ENCODE measurements at places on chromosomes 7 and 10.

DNA sequence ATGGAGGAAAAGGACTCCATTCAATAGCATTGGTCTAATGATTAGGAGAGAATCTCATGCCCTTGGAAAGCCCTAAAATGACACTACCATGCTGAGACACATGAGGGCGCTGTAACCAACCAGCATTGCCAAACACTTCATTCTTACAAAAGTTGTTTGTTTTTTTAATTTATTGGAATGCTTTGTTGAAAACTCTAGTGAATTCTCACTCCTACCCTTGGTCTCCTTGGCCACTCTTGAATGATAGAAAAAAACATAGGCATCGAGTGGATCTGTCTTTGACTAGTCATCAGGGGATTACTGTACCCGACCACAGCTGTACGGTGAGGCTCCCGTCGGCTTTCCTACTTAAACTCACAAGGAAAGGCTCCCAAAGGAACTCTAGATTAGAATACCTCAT lies 29.3 kb upstream of the ADD3 start:
- no peaks in the 10 kb centered on the region for H3K36me3 ChIP-seq
- no peaks in the 10 kb centered on the region for H3K4me1 ChIP-seq
- no peaks in the 10 kb centered on the region for H3K27me3 ChIP-seq
- DNase-seq = no peak

DNA sequence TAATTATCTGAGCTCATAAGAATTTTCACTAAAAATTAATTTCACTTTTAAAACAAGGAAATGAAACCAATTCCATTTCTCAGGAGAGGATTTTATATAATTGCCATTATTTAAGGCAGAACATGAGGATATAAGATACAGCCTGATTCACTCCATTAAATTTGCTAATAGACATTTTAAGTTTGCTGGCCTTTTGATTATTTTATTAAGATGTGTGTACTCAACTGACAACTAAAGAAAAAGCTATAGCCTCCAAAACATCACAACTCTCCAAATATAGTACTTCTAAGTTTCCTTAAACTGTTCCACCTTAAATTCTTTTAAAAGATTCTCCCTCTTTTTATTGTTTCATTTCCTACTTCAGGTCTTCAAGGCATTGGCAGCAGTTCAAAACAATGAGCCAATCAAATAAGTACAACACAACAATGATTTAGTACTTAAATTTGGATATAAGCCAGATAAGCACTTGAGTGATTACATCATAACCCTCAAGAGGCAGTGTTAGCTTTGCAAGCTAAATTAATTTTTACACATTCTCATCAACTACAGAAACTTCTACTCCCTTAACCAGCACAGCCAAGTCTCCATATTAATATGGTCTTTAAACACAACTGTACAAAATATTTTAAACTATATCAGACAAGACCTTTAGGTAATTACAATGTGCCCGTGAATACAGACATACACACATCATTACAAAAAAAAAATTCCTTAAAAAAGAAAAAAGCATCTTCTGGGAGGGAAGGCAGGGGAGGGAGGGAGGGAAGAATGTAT lies 121.8 kb downstream of the KMT2C start:
- no peak for DNase-seq
- no peaks in the 10 kb centered on the region for H3K27me3 ChIP-seq
- no peak overlapping the region for H3K27ac ChIP-seq
- peak overlapping the region; percentile 0 for H3K4me3 ChIP-seq
- no peaks in the 10 kb centered on the region for H3K36me3 ChIP-seq

GRCh38 chr10:119190353-119190752 lies 11.7 kb upstream of the PRDX3 start:
- no peak overlapping the region for H3K27ac ChIP-seq
- DNase-seq = no peak
- H3K36me3 ChIP-seq = no peaks in the 10 kb centered on the region
- no peaks in the 10 kb centered on the region for H3K27me3 ChIP-seq

- H3K36me3 ChIP-seq = no peaks in the 10 kb centered on the region
- H3K27ac ChIP-seq = no peak overlapping the region
- H3K4me3 ChIP-seq = no peak overlapping the region
- DNase-seq = no peak
- H3K27me3 ChIP-seq = peaks cover 11% of the 10 kb centered on the region
Measured at GRCh38 chr7:30977896-30978564, 14.3 kb downstream of the GHRHR start.

- H3K4me3 ChIP-seq = no peak overlapping the region
- peaks cover 35% of the 10 kb centered on the region for H3K4me1 ChIP-seq
- H3K36me3 ChIP-seq = no peaks in the 10 kb centered on the region
- DNase-seq = no peak
Measured at GRCh38 chr10:72263613-72264241, 10.0 kb upstream of the DDIT4 start.

DNA sequence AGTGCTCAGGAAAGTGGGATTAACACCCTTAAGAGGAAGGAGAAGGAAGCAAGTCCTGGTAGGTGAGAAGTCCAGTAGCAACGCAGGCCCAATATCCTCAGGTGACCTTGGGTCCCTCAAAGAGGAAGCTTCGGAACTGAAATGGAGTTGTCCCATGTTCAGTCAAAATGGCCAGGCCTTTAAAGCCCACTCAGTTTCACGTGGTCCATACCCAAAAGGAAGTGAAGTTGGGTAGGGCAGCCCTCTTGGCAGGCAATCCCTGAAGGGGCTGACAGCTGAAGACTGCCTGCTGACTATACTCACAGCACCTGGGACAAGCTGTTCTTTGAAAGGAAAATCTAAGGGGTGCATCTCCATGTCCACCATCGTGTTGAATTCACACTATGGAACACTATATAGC lies 3.0 kb downstream of the GSAP start:
- no peaks in the 10 kb centered on the region for H3K36me3 ChIP-seq
- H3K27ac ChIP-seq = peak overlapping the region; percentile 84
- DNase-seq = no peak
- H3K4me1 ChIP-seq = peaks cover 72% of the 10 kb centered on the region

DNA sequence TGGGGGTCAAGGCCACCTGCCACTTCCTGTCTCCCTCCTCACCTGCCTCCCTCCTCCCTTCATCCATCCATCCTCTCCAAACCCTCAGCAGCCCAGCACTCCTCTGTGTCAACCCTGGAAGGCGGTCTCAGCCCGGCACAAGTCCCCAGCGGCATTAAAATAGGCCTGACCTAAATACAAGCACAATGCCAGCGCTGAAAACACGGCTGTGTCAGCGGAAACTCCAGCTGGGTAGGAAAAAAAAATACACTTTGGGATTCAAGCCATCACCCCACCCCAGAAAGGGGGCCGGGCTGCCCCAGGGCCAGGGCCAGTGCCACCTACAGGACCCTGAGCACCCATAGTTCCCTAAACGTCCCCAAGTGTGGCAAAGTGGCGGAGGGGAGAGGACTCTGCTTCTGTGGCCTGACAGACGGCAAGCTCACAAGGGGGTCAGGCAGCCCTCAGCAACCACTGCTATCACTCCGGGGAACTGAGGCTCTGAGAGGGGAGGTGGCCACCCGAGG lies 22.7 kb upstream of the GTF2IRD1 start:
- DNase-seq = no peak
- no peaks in the 10 kb centered on the region for H3K36me3 ChIP-seq
- H3K4me1 ChIP-seq = no peaks in the 10 kb centered on the region
- H3K27me3 ChIP-seq = no peaks in the 10 kb centered on the region
- H3K27ac ChIP-seq = no peak overlapping the region
- no peak overlapping the region for H3K4me3 ChIP-seq

GRCh38 chr10:95243318-95243617 lies 47.5 kb downstream of the PDLIM1 start:
- no peaks in the 10 kb centered on the region for H3K27me3 ChIP-seq
- no peak overlapping the region for H3K4me3 ChIP-seq
- DNase-seq = no peak
- no peaks in the 10 kb centered on the region for H3K36me3 ChIP-seq
- H3K4me1 ChIP-seq = peaks cover 4% of the 10 kb centered on the region
- H3K27ac ChIP-seq = no peak overlapping the region

DNA sequence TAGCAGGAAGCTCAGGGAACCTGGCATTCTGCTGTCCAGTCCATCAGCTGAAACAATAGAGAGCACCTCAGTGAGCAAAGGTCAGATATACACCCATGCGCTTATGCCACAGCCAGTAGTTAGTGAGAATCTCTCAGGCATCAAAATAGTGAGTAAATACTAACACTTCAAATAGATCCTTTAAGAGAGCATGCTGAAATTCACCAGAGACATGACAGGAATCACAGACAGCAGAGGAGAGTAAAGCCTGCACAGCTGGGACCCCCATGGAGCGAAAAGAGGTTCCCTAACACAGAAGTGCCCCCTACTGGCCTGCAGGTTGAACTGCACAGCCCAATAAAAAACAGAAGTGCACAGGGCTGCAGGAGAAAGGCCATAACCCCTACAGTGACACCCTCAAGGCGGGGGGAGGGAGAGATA lies 57.6 kb upstream of the ANTXRL start:
- no peak overlapping the region for H3K27ac ChIP-seq
- peaks cover 3% of the 10 kb centered on the region for H3K27me3 ChIP-seq
- no peaks in the 10 kb centered on the region for H3K4me1 ChIP-seq
- H3K4me3 ChIP-seq = no peak overlapping the region
- no peak for DNase-seq
- H3K36me3 ChIP-seq = peaks cover 12% of the 10 kb centered on the region

DNA sequence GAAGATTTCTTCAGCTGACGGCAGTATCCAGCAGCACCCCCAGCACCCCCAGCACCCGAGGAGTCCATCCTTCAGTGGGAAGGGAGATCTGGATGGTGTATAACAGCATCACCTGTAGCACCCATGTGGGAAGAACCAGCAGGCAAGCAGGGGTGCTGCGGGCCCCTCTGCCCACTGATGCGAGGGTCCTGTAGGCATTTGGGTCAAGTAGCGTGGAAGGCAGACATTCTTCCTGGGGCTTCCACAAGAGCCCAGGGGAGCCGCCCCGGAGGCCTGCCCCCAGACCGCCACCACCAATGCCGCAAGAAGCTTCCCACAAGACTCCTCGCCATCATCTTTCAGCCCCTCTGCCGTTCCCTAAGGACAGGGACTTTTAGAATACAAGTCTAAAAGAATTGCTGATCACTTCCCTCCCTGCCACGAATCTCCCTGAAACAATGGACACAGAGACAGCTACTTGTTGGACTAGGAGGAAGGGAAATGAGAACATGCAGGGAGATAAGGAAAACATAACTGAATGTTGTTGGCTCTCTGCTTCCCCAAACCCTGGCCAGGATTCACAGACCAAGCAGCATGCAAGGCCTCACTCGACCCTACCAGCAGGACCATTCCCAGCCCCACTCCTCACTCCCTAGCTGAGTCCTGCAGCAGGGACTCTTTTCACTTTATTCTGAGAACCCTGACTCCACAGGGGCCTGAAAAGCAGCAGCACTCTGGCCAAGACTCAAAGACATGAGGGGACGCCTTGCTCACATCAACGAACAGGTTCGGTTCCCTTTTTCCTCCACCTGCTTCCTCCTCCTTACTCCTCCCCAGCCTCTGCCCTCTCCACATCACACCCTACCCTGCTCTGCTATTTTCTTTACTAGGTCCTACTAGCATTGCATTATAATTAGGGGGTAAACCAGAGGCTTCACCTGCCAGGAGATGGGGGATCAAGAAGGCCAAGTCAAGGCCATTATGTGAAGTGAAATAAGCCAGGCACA lies 164.5 kb downstream of the HERPUD2 start:
- peaks cover 21% of the 10 kb centered on the region for H3K27me3 ChIP-seq
- H3K4me1 ChIP-seq = no peaks in the 10 kb centered on the region
- no peaks in the 10 kb centered on the region for H3K36me3 ChIP-seq
- DNase-seq = no peak
- no peak overlapping the region for H3K4me3 ChIP-seq

DNA sequence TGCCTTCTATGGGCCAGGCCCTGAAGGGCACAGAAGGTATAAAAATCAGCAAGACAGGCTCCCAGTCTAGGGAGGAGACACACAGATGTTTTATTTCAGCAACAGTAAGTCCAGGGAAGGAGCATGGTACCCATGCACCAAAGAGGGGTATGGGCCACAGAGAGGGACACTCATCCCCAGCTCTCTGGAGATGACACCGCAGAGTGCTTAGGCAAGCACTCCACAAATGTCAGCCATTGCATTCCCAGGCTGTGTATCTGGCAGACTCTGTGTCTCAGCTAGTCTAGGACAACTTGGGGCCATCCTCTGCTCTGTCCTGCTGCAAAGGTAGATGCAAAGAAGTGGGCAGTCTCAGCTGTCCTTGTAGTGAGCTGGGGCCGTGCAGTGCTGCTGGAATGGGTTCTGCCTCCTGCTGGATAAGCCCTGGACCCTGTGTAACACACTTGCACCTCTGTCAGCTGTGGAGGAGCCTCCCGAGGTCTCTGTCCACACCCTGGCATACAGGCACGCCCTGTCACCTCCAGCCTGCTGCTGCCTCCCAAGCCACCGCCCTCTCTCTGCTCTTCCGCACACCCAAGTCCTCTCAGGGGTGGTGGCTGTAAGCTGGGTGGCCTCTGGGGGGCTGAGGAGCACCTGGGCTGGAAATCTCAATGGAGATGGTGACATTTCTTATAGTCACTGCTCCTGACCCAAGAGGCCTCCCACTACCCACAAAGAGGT lies 57.6 kb downstream of the VOPP1 start:
- H3K27ac ChIP-seq = no peak overlapping the region
- H3K27me3 ChIP-seq = no peaks in the 10 kb centered on the region
- H3K4me3 ChIP-seq = no peak overlapping the region

- no peaks in the 10 kb centered on the region for H3K36me3 ChIP-seq
- no peak for DNase-seq
- H3K27me3 ChIP-seq = peaks cover 30% of the 10 kb centered on the region
- peak overlapping the region; percentile 46 for H3K4me3 ChIP-seq
- H3K4me1 ChIP-seq = no peaks in the 10 kb centered on the region
Measured at GRCh38 chr10:120979435-120980278, 128.5 kb downstream of the WDR11 start.

- H3K4me3 ChIP-seq = no peak overlapping the region
- no peak for DNase-seq
- no peaks in the 10 kb centered on the region for H3K36me3 ChIP-seq
- no peak overlapping the region for H3K27ac ChIP-seq
- peaks cover 55% of the 10 kb centered on the region for H3K27me3 ChIP-seq
- H3K4me1 ChIP-seq = peaks cover 8% of the 10 kb centered on the region
Measured at GRCh38 chr10:46538717-46539426, 17.6 kb downstream of the GPRIN2 start.

DNA sequence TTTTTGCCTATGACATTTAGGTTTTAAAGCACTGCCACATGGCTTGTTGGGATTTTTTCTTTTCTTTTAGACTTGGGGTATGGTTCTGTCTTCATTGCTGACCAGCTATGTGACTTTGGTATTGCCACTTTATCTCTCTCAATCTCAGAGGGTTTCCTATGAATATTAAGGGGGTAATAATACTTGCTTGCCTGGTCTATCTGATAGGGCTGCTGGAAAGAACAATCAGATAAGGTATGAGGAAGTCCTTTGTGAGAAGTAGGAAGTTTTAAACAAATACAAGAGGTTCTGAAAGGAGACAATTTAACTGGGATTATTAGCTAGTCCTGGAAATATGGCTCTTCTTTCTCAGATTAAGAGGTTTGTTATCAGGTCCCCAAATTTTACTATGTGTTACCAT lies 80.8 kb downstream of the ZNF92 start:
- H3K27me3 ChIP-seq = no peaks in the 10 kb centered on the region
- no peaks in the 10 kb centered on the region for H3K36me3 ChIP-seq
- H3K4me3 ChIP-seq = no peak overlapping the region
- peaks cover 18% of the 10 kb centered on the region for H3K4me1 ChIP-seq
